NCI-H1436 (cell line): ENCODE measurements at places on chromosomes 16 and 17.

DNA sequence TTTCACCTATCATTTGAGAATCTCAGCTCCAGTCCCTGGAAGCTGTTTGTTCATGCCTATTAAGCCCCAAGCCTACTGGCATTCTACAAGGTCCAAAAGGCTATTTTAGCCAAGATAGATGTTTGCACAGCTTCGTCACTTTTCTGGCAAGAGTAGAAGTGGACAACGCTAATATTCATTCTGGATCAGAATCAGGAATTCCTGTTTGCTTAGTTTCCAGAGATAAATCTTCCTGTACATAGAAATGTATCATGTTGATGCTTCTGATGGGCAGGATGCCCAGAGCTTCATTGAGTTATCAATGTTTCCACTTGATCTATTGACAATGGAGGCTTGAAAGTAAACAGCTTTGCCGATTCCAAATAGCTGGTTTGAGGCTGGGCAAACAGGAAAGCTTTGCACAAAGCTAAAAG, 260.7 kb upstream of the CA10 start:
- no peak for DNase-seq

GRCh38 chr16:17377360-17378324, 93.1 kb downstream of the XYLT1 start:
- DNase-seq, result no peak

DNA sequence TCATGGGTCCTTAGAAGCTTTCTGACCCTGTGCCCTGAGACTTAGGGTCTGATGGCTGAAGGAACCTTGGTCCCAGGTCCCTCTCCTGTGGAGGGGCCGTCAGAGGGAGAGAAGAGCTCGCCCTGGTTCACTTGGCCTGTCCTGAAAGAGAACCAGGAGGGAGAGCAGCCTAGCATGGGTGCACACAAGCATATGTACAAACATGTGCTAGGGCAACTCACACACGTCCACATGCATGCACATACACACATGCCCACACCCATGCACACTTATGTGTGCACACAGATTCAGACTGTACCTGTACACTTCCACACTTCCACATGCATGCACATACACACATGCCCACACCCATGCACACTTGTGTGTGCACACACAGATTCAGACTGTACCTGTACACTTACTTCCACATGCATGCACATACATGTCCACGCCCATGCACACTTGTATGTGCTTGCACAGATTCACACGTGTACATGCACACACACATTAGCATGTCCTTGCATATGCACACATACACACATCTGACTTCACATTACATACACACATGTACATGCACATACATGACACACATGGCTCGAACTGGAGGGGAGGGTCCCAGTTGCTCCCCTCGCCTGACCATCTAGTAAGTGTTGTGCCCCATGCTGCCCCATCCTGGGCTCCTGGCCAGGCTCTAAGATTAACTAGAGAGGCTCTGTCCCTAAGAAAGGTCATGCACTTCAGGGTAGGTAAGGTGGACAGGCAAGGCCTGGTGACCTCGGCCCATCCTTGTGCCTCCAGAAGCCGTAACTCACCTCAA, 122.0 kb downstream of the METRNL start:
- DNase-seq, result no peak

DNA sequence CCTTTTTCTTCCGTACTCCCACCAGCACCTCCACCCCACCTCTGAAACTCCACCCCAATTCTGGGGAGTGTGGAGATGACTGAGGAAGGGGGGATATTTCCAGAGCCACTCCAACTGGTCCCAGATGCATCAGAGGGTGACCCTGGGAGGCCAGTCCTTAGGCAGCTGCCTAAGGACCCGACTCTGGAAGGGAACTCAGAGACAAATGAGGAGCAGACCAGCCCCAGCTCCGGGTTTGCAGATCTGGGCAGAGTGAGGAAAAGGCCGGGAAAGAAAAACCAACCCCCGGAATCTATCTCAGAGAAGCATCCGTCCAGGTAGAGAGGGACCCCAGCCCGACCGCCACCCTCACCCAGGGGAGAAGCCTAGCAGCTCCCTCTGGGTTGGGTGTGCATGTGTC, 41.5 kb downstream of the SOCS3 start:
- DNase-seq, result no peak

GRCh38 chr16:67767953-67768352, 38.4 kb downstream of the RANBP10 start:
- no peak for DNase-seq

DNA sequence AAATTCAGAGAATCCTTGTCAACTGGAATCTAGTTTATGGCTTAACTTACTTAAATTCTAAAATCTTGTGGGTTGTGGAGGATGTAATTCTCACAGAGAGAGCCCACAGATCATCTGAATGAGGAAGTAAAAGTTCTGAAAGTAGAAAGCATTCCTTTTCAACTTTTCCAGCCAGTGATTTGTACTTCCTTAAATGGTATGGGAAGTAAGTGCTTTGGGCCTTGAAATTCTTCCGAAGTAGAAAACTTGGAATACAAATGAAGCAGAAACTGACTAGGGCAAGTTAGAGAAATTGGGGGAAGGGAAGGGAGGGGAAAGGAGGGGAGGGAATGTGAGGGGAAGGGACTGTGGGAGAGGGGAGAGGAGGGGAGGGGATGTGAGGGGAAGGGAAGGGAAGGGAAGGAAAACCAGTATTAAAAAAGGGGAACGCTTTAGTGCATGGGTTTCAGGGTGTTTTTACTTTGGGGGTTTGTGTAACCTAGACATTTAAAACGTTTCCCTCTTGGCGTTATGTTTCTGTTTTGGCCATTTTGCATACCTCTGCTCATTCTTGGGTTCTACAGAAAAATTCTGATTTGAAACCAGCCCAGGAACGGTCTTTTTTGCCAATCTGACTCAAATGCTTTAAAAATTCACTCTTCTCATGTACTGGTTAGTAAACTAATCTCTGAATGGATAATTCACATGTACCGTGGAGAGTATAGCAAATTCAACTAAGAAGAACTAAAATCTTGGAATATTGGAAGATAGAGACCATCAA, 15.5 kb upstream of the SNTB2 start:
- DNase-seq, result no peak

GRCh38 chr17:39782980-39783379, 45.2 kb downstream of the GRB7 start:
- no peak for DNase-seq
